ENCODE measurements at places on chromosomes 16 and 17. TPM values are rescaled to one million over a fixed set of nuclear protein-coding genes. Genes with fewer than 3 reads are reported as not detected.

The KRT9 gene
- not detected for total RNA-seq

The MARVELD3 gene
- total RNA-seq, result not detected

The ZSCAN32 gene
- total RNA-seq, result 11.7 TPM

The PLSCR3 gene
- total RNA-seq, result 20.5 TPM

The ZDHHC1 gene
- total RNA-seq, result 6.2 TPM

The PPY gene
- not detected for total RNA-seq

The JPH3 gene
- not detected for total RNA-seq

The RRAD gene
- 8.0 TPM for total RNA-seq

The TP53TG3 gene
- total RNA-seq, result not detected

The GPR179 gene
- under 0.01 TPM for total RNA-seq

The HIC1 gene
- 107 TPM for total RNA-seq

The ALDOC gene
- 110 TPM for total RNA-seq

The MTSS2 gene
- 15.6 TPM for total RNA-seq

The NUPR1 gene
- 30.9 TPM for total RNA-seq

The CFAP97D1 gene
- total RNA-seq, result under 0.01 TPM

The KRTAP1-5 gene
- total RNA-seq, result 54.1 TPM

The SKAP1 gene
- not detected for total RNA-seq

The CPHXL2 gene
- not detected for total RNA-seq

The SP6 gene
- 0.11 TPM for total RNA-seq

The CHRNE gene
- 0.62 TPM for total RNA-seq

The NPW gene
- total RNA-seq, result 0.33 TPM

The NEUROD2 gene
- not detected for total RNA-seq

The ASPHD1 gene
- 9.1 TPM for total RNA-seq

The DHRS7C gene
- not detected for total RNA-seq

The KRTAP3-1 gene
- not detected for total RNA-seq

The CCL8 gene
- total RNA-seq, result not detected

The FBXL20 gene
- total RNA-seq, result 21.4 TPM

The ZNF174 gene
- total RNA-seq, result 5.6 TPM

The FN3K gene
- total RNA-seq, result 16.1 TPM

The SLC4A1 gene
- total RNA-seq, result not detected

The NPIPA1 gene
- 70.5 TPM for total RNA-seq

The TBC1D3D gene
- total RNA-seq, result 0.12 TPM

The BCL6B gene
- 0.50 TPM for total RNA-seq

The NOD2 gene
- 0.25 TPM for total RNA-seq

The TAT gene
- not detected for total RNA-seq

The RPH3AL gene
- 3.4 TPM for total RNA-seq

The SMIM36 gene
- not detected for total RNA-seq

The CBFA2T3 gene
- not detected for total RNA-seq

The PSME3 gene
- total RNA-seq, result 58.4 TPM

The ZFP3 gene
- 1.7 TPM for total RNA-seq

The ODF4 gene
- not detected for total RNA-seq

The KIFC3 gene
- 81.3 TPM for total RNA-seq

The CDK5R1 gene
- total RNA-seq, result 1.00 TPM

The KCNH6 gene
- not detected for total RNA-seq

The MFAP4 gene
- 4.8 TPM for total RNA-seq

The PRCD gene
- total RNA-seq, result 2.4 TPM

The MPV17L gene
- total RNA-seq, result 0.12 TPM

The SMIM22 gene
- not detected for total RNA-seq

The FBXW10 gene
- total RNA-seq, result 0.12 TPM

The RPS15A gene
- 2,129 TPM for total RNA-seq

The C16orf54 gene
- total RNA-seq, result not detected

The KRT20 gene
- total RNA-seq, result 0.22 TPM

The EPN3 gene
- not detected for total RNA-seq

The PIPOX gene
- 1.1 TPM for total RNA-seq

The PIRT gene
- not detected for total RNA-seq
